ENCODE measurements at places on chromosomes 3 and 15.

DNA sequence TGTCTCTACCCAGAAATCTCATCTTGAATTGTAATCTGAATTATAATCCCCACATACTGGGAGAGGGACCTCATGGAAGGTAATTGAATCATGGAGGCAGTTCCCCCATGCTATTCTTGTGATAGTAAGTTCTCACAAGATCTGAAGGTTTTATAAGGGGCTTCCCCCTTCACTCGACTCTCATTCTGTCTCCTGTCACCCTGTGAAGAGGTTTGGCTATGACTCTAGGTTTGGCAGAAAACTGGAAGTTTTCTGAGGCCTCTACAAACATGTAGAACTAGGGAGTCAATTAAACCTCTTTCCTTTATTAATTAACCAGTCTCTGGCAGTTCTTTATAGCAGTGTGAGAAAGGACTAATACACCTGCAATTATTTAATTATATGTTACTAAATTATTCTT lies 125.2 kb upstream of the TGFBR2 start:
- no peaks in the 10 kb centered on the region for H3K4me1 ChIP-seq
- DNase-seq = no peak
- no peaks in the 10 kb centered on the region for H3K36me3 ChIP-seq

GRCh38 chr3:23038471-23038870 lies 164.7 kb upstream of the UBE2E2 start:
- no peak overlapping the region for H3K27ac ChIP-seq
- H3K4me3 ChIP-seq = no peak overlapping the region
- DNase-seq = no peak

DNA sequence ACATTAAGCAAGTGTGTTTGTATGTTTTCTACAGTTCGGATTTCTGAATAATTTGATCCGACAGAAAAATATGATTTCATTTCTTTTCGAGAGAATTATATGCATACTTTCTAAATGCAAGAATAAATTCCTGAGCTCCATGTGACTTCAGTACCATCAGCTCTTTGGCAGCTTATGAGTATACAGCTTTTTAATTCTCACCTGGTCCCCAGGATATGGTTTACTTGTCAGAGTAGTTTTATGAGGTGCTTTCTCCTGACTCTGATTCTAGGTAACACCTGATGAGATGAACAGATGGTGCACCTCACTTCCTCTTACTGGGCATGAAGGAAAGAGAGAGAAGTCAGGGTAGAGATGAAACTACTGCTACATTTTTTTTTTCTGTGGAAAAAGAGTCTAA lies 3.1 kb downstream of the HGD start:
- no peak overlapping the region for H3K27ac ChIP-seq
- H3K4me3 ChIP-seq = no peak overlapping the region
- H3K36me3 ChIP-seq = no peaks in the 10 kb centered on the region
- no peaks in the 10 kb centered on the region for H3K27me3 ChIP-seq
- H3K4me1 ChIP-seq = no peaks in the 10 kb centered on the region

- no peaks in the 10 kb centered on the region for H3K4me1 ChIP-seq
- H3K27me3 ChIP-seq = no peaks in the 10 kb centered on the region
- DNase-seq = no peak
- no peak overlapping the region for H3K4me3 ChIP-seq
Measured at GRCh38 chr3:182240474-182240873, 528.7 kb downstream of the SOX2 start.

DNA sequence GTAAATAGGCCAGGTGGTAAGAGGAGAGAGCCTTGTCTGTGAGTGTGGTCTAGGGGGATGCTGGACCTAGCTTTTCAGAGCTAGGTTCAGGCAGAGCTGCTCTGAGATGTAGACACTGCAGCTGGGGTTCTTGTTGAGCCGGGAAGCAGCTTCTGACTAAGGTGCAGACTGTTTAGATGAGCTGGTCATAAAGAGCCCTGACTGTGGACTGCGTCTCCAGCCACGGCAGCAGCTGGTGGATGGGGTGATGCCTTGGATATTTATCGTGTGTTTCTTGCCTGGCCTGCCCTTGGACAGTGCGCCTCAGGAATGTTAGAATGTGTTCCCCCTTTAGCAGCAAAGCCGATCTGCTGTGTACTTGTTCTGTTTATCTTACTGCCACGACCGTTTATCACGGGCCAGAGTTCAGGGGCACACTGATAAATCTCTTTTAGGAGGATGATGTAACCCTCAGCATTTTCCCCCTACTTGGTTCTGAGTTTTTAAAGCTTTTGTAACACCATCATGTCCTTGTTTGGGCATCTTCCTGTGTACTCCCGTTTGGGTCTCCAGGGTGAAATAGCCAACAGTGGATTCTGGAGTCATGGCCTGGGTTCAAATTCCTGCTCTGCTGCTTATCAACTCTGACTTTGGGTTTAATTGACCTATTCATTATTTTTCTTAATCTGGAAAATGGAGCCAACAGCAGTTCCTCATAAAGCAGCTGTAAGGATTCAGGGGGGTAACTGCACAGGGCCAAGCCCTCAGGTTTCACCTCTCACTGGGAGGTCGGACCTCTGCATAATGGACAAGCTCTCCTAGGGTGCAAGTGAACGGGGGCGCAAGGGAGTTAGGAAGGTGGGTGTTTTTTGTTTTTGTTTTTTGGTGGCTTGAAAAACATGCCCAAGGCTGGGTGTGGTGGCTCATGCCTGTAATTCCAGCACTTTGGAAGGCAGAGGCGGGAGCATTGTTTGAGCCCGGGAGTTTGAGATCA lies 51.4 kb downstream of the FLNB start:
- peaks cover 5% of the 10 kb centered on the region for H3K4me1 ChIP-seq
- DNase-seq = no peak
- no peak overlapping the region for H3K4me3 ChIP-seq
- no peak overlapping the region for H3K27ac ChIP-seq
- H3K27me3 ChIP-seq = no peaks in the 10 kb centered on the region

GRCh38 chr3:139620438-139620837 lies 57.3 kb downstream of the NMNAT3 start:
- DNase-seq = no peak
- H3K27me3 ChIP-seq = no peaks in the 10 kb centered on the region
- H3K27ac ChIP-seq = no peak overlapping the region
- H3K4me1 ChIP-seq = no peaks in the 10 kb centered on the region
- H3K4me3 ChIP-seq = no peak overlapping the region
- no peaks in the 10 kb centered on the region for H3K36me3 ChIP-seq

GRCh38 chr3:173970281-173970680 lies 572.7 kb downstream of the NLGN1 start:
- H3K27me3 ChIP-seq = no peaks in the 10 kb centered on the region
- H3K27ac ChIP-seq = no peak overlapping the region
- H3K4me3 ChIP-seq = no peak overlapping the region
- H3K4me1 ChIP-seq = no peaks in the 10 kb centered on the region
- no peaks in the 10 kb centered on the region for H3K36me3 ChIP-seq
- no peak for DNase-seq

Measured in natural killer cell (primary cell).